Amniotic epithelial cell (primary cell): ENCODE measurements at places on chromosomes 4 and X.

- no peak for DNase-seq
Measured at GRCh38 chr4:8395504-8396296, 44.8 kb downstream of the ACOX3 start.

GRCh38 chr4:133801883-133802282, 399.7 kb downstream of the PABPC4L start:
- DNase-seq = no peak

GRCh38 chr4:139768896-139769295, 103.3 kb downstream of the MGST2 start:
- DNase-seq = peak; percentile 10

DNA sequence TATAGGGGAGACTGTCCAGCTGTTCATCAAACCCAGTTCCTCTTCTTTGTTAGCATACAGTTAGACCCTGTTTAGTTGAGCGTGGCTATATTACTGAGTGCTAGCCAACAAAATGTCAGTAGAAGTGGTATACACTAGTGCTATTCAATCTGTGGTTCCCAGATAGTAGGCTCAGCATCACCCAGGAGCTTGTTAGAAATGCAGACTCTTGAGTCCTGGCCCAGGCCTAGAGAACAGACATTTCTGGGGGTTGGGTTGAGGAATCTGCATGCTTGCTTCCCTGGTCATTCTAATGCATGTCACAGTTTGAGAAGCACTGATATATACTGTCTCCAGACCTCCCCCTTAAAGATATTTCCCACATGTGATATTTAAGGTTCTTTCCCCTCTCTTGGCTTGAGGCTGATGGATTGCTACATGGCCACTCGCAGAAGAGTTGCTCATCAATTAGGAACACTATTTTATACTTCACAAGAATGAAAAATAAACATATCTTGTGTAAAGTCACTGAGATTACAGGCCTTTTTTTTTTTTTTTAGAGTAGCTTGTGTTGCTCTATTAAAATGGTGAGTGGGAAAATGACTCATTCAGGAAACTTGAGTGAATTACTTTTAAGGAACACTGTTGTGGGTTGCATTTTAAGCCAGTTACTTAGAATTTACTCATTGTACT, 289.0 kb downstream of the STIM2 start:
- DNase-seq = no peak

- DNase-seq = no peak
Measured at GRCh38 chr4:958314-958665, 15.1 kb downstream of the DGKQ start.

- no peak for DNase-seq
Measured at GRCh38 chrX:30301963-30302362, 7.2 kb downstream of the NR0B1 start.

DNA sequence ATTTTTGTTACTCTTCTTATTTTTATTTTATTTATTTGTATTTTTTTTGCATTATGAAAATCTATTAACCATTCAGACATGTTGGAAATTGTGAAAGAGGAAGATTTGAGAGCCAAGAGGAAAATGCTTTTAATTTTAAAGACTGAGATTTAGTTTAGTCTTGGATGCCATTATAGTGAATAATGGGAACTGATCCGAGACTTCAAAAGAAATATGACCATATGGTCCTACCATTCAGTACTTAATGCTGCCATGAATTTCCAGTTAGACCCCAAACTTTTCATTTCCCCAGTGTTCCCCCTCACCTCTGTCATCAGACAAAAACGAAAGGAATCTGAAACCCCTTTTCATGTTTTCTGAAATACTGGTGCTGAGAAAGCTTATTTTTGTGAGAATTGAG, 95.5 kb downstream of the TENM3 start:
- peak; percentile 5 for DNase-seq

GRCh38 chrX:119067023-119067739, 5.6 kb upstream of the CT47C1 start:
- DNase-seq = peak; percentile 43

GRCh38 chrX:111695297-111695880, 14.4 kb downstream of the ALG13 start:
- DNase-seq = no peak

DNA sequence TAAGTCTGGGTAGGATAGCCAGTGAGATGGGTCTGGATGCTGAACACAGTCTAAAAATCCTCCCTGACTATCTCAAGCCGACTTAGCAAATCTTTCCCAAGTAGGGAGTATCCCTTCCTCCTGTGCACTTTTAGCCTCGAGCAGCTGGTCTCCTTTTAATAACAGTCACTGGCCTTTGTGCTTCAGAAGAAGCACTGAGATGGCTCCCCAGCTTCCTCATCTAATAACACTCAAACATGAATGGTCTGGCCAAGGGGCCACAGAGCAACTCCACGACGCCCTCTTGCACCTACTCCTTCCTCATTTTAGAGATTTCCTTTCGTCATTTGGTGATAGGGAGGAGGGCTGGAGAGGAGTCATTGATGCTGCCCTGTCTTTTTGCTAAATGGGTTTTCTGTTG, 78.8 kb upstream of the TMEM150C start:
- no peak for DNase-seq

- DNase-seq = peak; percentile 12
Measured at GRCh38 chr4:16226816-16227461, 668 bp upstream of the TAPT1 start.

DNA sequence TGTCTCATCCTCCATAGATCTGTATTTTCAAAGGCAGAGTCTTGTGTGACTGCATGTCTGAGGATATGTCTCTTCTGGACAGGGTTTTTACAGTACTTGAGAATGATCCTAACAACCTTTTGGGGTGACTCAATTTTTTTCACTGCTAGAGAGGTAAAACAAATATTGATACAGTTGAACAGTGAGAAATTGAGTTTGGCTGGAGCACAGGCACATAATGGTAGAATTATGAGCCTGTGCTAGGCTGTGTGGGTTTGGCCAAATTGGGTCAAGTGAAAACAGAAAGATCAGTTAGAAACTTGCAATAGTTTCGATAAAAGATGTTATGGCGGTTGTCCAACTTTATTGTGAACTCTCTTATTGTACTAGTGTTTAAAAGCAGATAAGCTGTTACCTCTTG, 23.3 kb upstream of the EOLA2 start:
- no peak for DNase-seq
